ENCODE measurements at places on chromosomes 1 and 21.

GRCh38 chr1:72623299-72623708, 341.0 kb upstream of the NEGR1 start:
- no peak for DNase-seq

DNA sequence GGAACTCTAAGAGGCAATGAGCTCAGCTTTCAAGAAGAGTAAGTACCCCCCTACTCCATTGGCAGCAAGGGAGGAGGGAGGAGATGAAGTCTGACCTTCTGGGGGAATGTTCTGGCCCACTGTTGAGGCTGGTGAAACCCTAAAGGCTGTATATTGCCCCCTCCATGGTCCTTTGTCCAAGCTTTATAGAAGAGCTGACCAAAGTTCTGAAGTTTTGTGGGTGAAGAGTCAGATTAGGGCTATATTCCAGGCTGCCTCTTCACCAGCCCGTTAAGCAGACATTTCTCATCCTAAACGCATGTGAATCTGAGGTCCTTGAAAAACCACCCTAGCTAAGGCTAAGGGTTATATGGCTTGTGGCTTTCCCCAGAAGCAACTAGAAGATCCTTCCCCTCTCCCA, 1.4 kb downstream of the C1orf94 start:
- DNase-seq = no peak

- DNase-seq = no peak
Measured at GRCh38 chr1:175131095-175131494, 61.5 kb downstream of the KIAA0040 start.

DNA sequence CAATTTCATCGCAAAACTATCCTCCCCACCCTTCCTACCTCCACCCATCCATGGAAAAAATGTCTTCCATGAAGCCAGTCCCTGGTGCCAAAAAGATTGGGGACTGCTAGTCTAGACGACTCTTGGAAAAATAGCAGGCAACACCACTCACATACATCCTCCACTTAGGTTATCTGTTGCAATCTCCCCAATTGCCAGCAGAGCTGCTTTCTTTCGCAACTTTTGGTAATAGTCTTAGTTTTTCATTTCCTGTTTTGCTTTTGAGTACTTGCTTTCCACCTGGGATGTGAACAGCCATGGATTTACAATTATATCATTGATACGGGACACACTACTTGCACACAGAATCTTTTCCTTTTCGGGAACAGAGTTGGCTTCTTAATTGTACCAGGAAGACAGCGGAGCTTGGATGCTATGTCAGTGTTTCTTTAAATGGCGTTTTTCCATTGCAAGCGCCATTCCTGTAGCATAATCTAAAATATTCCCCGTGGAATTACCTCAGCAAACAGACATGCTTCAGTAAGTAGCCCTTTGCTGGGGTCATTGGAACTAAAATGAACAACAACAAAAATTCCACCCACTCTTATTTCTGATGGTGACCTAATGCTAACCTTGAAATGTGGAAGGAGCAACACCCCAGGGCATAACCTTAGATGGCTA, 183.3 kb upstream of the ADGRL2 start:
- no peak for DNase-seq

DNA sequence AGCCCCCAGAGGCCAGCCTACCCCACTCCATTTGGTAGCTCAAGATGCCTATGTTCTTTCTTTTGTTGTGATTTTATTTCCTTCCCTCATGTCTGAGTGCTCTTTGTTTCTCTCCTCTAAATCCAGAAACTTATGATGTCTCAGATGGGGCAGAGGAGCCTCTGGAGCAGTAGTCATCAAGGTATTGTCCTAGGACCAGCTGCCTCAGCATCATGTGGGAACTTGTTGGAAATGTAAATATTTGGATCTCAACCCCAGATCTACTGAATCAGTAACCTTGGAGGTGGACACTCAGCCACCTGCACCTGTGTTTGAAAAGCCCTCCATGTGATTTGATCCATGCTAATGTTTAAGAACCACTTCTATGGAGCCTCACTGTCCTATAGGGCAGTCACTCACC, 593.1 kb upstream of the PLXNA2 start:
- DNase-seq = no peak

GRCh38 chr1:226436855-226437491, 29.1 kb upstream of the PARP1 start:
- DNase-seq = no peak
